ENCODE measurements at places on chromosomes 7 and 10.

GRCh38 chr7:128662091-128662490, 10.0 kb upstream of the GARIN1A start:
- no peak for DNase-seq

DNA sequence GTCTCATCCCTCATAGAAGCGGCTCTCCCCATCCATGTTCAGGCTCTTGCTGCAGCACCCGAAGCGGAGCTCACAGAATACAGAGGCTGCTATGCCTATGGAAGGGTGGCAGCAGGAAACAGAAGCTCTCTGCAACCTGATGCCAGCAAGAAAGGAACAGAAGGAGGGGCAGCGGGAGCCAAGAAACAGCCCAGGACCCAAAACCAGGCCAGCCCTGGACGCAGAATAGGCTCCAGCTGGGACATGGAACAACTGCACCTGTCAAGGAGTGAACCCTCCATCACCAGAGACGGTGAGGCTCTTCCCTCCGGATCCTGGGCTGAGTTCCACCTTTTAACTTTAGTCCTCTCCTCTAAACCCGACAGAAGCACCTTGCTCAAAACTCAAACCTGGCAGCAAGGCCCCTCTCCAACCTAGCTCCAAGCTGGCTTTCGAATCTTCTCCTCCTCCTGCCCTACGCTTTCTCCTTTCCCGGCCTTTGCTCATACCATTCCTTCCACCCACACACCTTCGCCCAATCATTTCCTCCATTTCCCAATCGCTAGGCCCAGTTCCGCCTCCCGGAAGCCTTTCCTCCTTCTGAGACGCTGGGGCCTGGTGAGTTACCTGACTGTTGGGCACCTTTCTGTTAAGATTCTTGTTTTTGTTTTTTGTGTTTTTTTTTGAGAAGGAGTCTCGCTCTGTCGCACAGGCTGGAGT, 122.8 kb upstream of the ZNF92 start:
- DNase-seq: no peak

GRCh38 chr10:11018432-11018841, 765 bp downstream of the CELF2 start:
- DNase-seq: no peak

- DNase-seq: no peak
Measured at GRCh38 chr10:74293686-74294371, 142.8 kb downstream of the ADK start.

GRCh38 chr7:46026741-46027140, 105.7 kb upstream of the IGFBP3 start:
- no peak for DNase-seq

GRCh38 chr7:28348636-28349035, 63.7 kb upstream of the CREB5 start:
- no peak for DNase-seq

DNA sequence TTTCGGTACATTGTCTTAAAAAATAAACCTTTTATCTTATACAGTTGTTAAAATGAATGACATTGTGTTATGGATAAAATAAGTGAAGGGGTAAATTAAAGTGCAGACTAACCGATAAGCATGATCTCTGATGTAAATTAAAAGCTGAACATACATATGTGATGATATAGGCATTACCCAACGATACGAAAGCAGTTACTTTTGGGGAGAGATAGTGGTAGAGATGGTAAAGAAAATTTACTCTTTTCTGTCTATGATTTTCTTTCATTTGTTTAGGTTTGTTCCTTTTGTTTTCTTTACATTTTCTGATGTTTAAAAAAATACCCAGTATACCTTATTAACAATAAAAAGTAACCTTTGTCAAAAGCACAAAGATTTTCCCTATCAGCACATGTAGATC, 6.4 kb downstream of the C1GALT1 start:
- DNase-seq: no peak

- no peak for DNase-seq
Measured at GRCh38 chr10:70355051-70356021, 27.1 kb downstream of the LRRC20 start.
